Nephron progenitor cell (in vitro differentiated cells): ENCODE measurements at places on chromosomes 12 and 14.

- no peak for DNase-seq
These were observed 1.4 kb downstream of the C14orf180 start for GRCh38 chr14:104580961-104581360.

GRCh38 chr12:2335513-2335912 is 282.7 kb downstream of the CACNA1C start:
- no peak for DNase-seq

GRCh38 chr14:41285186-41285748 is 321.4 kb upstream of the LRFN5 start:
- peak; percentile 68 for DNase-seq

GRCh38 chr14:101247842-101248725 is 313.2 kb upstream of the DIO3 start:
- DNase-seq: no peak

DNA sequence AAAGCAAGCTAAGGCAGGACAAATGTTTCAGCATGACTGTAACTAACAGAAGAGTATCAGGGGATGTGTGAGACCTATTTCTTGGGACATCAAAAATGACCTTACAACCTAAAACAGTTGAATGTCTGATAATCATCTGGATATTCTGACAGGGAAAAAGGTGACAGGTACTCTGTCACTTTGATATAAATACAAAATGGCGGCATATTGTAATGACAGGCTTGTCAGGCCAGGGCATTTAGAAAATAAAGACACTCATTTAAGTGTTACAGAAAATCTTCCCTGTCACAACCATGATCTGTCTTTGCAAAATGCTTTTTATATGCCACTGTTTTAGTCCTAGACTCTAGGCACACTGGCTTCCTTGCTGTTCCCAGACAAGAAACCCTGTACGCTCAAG is 1033.3 kb upstream of the FLRT2 start:
- no peak for DNase-seq

DNA sequence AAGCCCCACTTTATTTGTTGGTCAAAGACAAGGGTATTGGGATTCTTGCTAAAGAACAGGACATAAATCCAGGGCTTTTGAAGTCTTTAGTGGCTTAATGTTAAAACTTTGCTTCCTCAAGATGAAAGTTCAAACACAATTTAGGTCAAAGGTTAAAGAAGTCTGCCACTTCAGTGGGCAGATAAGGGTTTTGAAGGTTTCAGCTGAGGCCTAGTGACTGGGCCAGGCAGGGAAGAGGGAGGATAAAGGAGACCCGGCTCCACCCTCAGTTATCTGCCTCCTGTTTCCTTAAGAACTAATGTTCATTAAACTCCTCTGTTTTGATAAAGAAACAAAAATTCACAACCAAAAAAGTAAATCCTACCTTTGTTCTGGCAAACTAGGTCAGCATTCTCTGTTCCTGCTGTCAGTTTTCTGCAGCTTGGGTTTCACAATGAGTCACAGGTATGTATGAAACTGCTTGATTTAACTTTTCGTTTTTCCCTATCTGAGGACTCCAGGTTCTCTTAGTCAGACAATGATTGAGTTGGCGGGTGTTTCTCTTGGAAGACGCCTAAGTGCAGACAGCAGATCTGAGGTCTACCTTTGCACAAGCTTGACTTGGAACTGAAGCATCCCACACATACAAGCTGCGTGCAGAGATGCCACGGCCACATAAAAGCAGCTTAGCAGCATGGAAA is 208.3 kb downstream of the EXOC5 start:
- no peak for DNase-seq

DNA sequence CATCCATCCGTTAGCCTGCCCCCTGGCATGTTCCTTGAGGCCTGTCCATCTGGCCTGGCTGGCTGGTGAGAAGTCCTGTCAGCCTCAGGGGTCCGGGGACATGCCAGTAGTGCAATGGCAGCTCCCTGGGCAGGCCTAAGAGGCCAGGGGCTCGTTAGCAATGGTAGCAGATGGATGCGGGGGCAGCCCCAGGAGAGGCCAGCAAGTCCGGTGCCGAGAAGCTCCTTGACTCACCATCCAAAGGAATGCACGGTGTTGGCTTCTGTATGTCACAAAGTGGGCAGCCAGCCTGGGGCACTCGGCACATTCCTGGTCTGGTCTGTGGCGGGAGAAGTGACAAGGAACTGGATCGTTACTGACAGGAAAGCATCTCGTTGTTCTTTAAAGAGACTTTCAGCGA is 319.9 kb downstream of the CACNA1C start:
- DNase-seq: no peak
